Left lobe of liver (tissue), 2 donors: ENCODE measurements at places on chromosomes 4 and X. TPM values are rescaled to one million over a fixed set of nuclear protein-coding genes. Genes with fewer than 3 reads are reported as not detected.

Gene NALF2
- total RNA-seq = 0.33 TPM

Gene CXCL9
- total RNA-seq = 0.10 TPM

Gene ZFP42
- total RNA-seq = 0.15 TPM

Gene TMEM255A
- total RNA-seq = 0.05 TPM

GRCh38 chr4:39814403-39815185 lies 116.7 kb downstream of the UBE2K start:
- DNase-seq = no peak

- no peak for DNase-seq
Measured at GRCh38 chrX:153650959-153651358, 4.0 kb downstream of the DUSP9 start.

DNA sequence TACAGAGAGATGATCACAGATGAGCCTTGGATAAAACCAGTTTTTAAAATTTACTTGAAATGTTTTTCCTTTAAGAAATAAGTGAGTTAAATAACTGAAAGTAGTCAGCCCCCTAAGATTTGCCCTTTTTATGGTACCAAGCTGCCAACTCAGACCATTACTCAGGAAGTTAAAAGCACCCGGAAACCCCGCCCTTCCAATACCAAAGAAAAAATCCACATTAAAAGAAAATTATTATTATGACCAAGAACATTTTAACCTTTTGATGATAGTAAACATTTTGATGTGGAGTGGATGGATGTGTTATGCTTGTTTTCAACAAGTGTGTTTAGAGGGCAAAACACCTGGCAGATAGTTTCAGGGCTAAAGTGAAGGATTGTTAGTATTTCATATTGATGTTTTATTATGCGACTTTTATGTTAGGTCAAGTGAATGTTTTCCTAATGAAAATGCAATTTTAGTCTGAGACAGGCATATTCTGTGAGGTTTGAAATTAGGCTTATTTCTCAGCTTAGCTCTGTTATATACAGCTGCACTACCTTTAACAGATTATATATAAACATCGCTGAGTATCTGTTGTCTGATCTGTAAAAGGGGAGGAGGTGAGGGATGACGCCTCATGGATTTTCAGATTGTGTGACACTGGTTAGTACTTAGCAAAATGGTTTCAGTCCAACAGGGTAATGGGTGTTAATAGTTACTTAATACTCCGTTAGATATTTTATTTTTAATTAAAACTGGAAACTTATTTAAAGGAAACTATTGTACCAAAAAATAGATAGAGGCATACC lies 89.0 kb downstream of the KDM6A start:
- no peak for DNase-seq

GRCh38 chrX:108353452-108353851 lies 84.8 kb downstream of the COL4A6 start:
- no peak for DNase-seq

DNA sequence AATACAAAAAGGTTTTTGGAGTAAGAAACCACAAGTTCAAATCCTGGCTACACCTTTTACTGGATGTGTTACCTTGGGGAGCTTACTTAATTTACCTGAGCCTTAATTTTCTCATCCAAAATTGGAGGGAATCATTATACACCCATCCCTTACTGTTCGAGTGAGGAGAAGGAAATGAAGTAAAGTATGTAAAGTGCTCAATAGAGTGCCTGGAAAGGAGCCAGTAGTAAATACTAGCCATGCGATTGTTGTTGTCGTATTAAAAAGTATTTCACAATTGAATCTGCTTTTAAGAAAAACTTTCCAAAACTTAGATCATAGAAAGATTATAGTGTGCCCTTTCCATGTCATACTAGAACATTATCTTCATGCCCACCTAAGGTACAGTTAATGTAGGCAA lies 124.5 kb downstream of the ATXN3L start:
- no peak for DNase-seq

- no peak for DNase-seq
Measured at GRCh38 chrX:35711281-35711680, 86.9 kb upstream of the MAGEB16 start.
